Sciatic nerve (tissue), 2 donors: ENCODE measurements at places on chromosomes 4 and X.

DNA sequence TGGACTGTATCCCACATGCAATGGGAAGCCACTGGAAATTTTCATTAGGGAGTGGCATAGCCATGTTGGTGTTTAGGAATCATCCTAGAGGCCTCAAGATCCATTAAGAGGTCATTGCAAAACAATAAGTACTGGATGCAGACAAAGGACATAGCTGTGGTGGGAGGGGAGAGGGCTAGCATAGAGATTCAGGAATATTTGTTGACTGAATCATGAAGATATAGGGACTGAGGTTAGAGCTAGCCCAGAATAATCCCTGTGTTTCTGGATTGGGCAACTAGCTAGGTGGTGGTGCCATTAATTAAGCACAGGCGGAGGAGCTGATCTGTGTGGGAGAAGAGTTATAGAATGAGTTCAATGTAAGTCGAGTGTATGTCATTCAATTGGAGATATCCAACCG is 135.0 kb downstream of the RAB28 start:
- DNase-seq: no peak

- DNase-seq: no peak
Measured at GRCh38 chrX:8565729-8566128, 101.1 kb downstream of the VCX3B start.

GRCh38 chr4:15188605-15189539 is 186.6 kb downstream of the CPEB2 start:
- DNase-seq: no peak

- DNase-seq: peak; percentile 83
Measured at GRCh38 chr4:7772711-7773385, 166.8 kb downstream of the AFAP1 start.

- DNase-seq: no peak
Measured at GRCh38 chr4:79413886-79414285, 5.9 kb upstream of the GK2 start.

- no peak for DNase-seq
Measured at GRCh38 chr4:176782794-176783193, 9.9 kb downstream of the VEGFC start.

DNA sequence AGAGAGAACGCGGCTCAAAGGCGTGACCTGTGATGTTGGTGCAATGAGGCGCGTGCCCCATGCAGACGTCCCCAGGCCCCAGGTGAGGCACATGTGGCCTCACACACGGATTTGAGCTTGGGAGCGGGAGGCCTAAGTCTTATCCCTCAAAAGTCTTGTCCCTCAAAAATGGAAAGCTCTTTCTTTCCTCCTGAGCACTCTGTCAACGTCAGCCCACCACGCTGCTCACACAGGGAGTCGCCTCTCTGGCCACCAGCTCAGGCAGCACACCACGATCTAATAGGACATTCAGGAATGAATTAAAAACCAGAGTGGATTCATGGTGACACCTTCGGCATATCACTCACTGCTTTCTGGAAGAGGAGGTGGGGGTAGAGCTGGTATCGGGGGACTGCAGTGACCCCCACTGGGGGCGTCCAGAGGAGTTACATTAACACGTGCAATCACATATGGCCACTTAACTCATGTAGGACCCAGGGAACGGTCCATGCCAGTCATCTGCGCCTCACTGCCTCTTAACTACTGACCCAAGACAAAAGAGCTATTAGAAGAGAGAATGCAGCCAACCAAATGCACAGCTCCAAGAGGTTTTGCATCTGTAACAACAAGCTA is 21.9 kb upstream of the CYP4V2 start:
- no peak for DNase-seq

DNA sequence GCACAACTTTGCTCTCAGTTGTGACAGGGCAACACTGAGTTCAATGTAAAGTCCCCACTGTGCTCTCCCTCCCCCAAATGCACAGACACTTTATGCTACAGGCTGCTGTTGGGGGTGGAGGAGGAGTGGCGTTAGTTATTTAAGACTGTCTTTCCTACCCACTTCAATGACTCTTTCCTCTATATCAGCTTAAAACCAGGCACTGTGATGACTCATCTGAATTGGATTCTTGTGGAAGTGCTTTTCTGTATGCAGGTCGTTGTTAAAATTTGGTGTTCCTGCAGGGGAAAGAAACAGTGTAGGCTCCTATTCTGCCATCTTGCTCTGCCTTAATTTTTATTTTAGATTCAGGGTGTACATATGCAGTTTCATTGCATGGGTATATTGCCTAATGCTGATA is 1157.2 kb upstream of the ADGRL3 start:
- no peak for DNase-seq

- no peak for DNase-seq
Measured at GRCh38 chr4:53777244-53777984, 186.1 kb upstream of the LNX1 start.

DNA sequence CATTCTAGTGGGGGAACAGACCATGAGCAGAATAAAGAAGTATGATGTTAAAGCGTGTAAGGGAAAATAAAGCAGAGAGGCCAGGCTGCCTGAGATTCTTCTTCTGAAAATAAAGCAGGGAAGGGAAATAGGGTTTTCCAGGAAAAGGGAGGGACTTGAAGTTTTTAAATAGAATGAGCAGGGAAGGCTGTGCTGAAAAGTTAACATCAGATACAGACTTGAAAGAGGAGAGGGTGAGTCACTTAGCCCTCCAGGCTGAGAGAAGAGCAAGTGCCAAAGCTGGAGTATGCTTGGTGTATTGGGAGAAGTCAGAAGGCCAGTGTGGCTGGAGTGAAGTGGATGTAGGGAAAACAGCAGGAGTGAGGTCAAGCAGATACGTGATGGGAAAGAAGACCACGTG is 10.0 kb upstream of the PLK4 start:
- no peak for DNase-seq

DNA sequence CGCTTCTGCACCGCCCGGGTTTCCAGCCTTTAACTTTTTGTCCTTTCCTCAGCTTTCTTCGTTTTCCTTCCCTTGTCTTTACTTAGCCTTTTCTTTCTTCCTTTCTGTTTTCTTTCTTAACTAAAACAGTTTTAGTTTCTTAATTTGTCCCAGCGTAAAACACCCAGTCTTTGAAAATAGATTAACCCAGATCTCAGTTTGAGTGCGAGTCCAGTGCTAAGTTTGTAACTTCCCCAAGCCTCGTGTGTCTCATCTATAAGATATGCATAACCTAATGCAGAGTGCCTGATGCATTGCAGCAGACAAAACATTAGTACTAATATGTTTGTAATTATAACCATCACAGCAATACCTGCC is 460 bp upstream of the GEMIN8 start:
- DNase-seq: no peak

DNA sequence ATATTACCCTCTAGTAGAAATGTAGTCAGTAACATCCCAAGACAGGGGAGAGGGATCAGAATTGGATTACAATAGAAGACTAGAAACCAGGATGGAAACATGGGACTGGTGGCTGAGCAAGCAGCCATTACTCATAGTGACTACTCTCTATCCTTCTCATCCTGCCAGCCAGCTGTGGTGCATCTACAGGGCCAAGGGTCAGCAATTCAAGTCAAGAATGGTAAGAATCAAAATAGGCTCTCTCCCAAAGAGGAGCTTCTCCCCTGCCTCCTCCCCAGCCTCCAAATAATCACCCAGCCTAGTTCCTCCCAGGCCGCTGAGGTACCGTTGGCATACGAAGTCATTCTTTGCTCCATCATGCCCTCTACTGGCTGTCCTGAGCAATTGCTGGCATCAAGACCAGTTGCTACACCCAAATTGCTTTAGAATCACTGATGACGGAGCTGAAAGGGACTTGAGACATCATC is 19.4 kb downstream of the AWAT2 start:
- DNase-seq: no peak

- no peak for DNase-seq
Measured at GRCh38 chr4:67104145-67104544, 441.2 kb downstream of the CENPC start.
